ENCODE measurements at places on chromosomes 5 and 9.

GRCh38 chr5:15004506-15004905 lies 132.9 kb upstream of the ANKH start:
- no peak for DNase-seq

GRCh38 chr5:177605667-177606066 lies 5.7 kb downstream of the B4GALT7 start:
- DNase-seq, result no peak

DNA sequence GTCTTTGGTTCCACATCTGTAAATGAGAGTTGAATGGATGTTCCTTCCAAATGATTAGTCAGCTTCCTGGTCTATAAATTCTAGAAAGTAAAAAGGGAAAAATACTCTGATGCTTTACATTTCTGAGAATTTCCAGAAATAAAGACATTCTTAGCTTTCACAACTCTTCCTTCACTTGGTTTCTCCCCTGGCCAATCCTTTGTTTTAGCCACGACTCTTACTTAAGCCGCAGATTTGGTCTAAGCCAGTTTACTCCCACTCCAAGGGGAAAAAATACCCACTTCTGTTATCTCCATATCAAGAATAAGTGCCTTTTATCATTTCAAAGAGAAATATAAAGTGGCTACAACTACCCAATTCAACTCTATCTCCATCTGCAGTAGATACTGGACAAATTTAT lies 29.7 kb downstream of the PWWP2A start:
- DNase-seq, result no peak

DNA sequence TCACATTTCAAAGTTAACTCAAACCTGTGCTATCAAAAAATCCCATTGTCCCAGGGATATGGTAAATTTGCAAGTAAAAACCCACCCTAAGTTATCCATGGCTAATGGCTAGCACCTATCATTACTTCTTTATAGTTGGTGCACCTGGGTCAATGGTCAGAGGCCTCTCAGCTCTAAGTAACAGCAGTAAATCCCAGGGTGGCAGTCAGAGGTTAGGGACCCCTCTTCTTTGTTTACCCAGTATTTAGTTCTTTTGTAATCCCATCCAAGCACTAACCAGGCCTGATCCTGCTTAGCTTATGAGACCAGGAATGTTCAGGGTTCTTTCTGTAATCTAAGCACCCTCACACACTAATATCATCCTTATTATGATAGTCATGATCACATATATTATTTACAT lies 52.1 kb upstream of the WWC1 start:
- no peak for DNase-seq

GRCh38 chr9:126490214-126490631 lies 123.5 kb upstream of the LMX1B start:
- no peak for DNase-seq

GRCh38 chr5:93145767-93146166 lies 435.3 kb downstream of the NR2F1-AS1 start:
- DNase-seq, result no peak

GRCh38 chr9:88433583-88434255 lies 45.5 kb downstream of the SPIN1 start:
- DNase-seq, result no peak
